T-helper 17 cell (primary cell): ENCODE measurements at places on chromosomes 1 and 21. TPM values are rescaled to one million over a fixed set of nuclear protein-coding genes. Genes with fewer than 3 reads are reported as not detected.

DNA sequence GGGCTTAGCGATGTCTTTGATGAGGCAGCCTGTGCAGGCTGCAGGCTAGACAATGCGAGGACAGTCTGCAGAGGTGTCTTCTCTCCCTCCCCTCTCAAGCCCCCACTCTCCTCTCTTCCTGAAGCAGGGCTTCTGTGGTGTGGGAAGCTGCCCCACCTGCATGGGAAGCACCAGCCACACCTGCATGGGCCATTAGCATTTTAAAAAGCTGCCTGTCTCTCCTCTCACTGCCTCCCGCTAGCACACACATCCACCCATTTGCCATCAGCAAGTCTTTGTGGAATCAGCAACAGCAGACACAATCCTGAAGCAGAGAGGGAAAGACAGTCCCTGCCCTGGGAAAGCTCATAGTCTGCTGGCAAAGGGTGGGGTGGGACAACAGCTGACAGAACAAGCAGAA is 53.1 kb downstream of the NAV1 start:
- no peak for DNase-seq

DNA sequence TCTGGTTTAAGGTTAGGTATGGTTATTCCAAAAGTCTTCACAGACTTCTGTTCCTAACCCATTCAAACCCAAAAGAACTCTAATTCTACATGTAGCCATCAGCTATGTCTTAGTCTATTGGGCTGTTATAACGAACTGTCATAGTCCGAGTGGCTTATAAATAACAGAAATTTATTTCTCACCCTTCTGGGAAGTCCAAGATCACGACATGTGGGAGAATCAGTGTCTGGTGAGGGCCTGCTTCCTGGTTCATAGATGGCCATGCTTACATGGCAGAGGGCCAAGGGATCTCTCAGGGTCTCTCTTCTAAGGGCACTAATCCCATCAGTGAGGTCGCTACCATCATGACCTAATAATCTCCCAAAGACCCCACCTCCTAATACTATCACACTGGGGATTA is 103.0 kb upstream of the PPP2R5A start:
- no peak for DNase-seq

OVAAL gene
- total RNA-seq, result not detected

OR4F16 gene
- total RNA-seq, result not detected

TFF3 gene
- total RNA-seq, result not detected

FAM131C gene
- total RNA-seq, result not detected

- no peak for DNase-seq
Observed at GRCh38 chr1:52752484-52752826, 26.2 kb downstream of the ZYG11B start.

DNA sequence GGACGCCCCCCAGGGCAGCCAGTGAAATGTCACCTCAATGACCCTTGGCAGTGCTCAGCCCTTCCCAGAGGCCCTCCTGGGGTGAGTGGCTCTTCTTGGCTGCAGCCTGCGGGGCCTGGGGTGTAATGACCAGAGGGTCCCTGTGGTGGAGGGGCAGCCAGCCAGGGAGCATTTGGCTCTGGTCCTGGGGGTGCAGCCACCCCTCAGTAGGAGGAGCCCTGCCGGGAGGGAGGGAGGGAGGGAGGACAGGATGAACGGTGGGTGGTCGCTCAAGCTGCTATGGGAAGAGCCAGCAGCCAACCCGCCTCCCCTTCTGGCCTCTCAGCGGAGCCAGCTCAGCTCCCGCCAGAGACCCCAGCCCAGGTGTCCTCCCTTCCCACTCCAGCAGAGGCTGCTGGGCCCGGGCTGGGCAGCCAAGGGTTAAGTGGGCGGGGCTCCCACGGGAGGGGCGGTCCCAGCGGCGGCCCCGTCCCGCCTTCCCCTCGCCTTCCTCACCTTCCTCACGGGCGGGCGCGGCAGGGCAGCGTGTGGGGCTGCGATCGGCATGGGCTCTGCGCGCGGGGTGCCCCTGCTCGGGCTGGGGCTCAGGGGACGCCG is 9.0 kb upstream of the PLCH2 start:
- no peak for DNase-seq

CELF3 gene
- total RNA-seq, result 0.34 TPM
